Myocyte (in vitro differentiated cells): ENCODE measurements at places on chromosomes 11 and 22. TPM values are rescaled to one million over a fixed set of nuclear protein-coding genes. Genes with fewer than 3 reads are reported as not detected.

GRCh38 chr11:74485868-74486267 lies 7.7 kb downstream of the LIPT2 start:
- DNase-seq, result no peak

GRCh38 chr22:31692186-31692886 lies 30.3 kb upstream of the PISD start:
- DNase-seq, result no peak

- DNase-seq, result no peak
Measured at GRCh38 chr11:2739531-2740274, 39.9 kb upstream of the KCNQ1OT1 start.

DNA sequence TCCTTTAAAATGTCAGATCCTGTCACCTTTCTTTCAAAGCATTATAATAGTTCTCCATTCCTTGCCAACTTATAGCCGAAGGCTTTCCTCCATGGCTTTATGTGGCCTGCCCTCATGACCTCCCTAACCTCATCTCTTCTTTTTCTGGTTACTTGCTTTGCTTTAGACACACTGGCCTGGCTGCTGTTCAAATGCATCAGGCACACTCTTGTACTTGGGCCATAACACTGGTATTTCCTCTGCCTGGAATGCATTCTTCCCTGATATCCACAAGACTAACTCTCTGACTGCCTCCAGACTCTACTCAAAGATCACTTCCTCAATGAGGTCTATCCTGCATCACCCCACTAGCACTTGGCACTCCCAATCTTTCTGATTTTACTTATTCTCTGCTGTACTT lies 710.3 kb downstream of the KCNA4 start:
- DNase-seq, result peak; percentile 75

- no peak for DNase-seq
Measured at GRCh38 chr22:46614025-46614931, 5.9 kb upstream of the GRAMD4 start.

- DNase-seq, result no peak
Measured at GRCh38 chr11:884578-885070, 26.0 kb downstream of the CHID1 start.

The TPH1 gene
- not detected in 2 replicates for total RNA-seq

- DNase-seq, result peak; percentile 35
Measured at GRCh38 chr11:107468596-107468995, 11.0 kb upstream of the CWF19L2 start.

DNA sequence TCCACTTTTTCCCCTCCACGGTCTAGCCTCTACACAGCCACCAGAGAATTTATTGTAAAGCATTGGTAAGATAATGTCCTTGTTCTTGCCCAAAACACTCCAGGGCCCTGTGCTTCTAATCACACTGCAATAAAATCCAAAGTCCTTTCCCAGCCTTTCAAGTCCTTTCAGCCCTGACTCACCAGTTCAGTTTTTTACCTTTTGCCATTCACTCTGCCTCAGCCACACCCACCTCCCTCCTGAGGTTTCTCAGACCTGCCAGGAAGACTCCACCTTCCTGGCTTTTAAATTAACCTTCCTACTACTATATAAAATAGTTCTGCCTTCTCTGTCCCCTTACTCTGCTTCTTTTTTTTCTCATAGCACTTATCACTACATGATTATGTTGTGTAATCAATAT lies 91.0 kb upstream of the ARHGAP32 start:
- DNase-seq, result no peak

DNA sequence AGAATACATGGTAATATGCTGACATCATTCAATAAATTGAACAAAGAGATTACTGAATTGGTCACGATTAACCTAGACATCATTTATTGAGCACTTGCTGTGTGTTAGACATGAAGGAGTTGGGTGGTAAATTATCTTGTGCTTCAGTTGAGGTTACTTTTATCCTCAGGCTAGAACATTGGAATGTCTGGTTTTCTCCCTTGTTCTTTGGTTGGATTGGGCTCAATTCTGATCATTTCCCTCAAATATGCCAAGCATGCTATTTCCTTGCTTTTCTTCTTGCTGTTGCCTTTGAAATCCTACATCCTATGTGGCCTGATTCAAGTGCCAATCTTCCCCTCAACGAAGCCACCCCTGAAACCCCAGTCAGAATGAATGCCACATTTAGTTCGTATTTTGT lies 65.8 kb downstream of the DEUP1 start:
- no peak for DNase-seq

DNA sequence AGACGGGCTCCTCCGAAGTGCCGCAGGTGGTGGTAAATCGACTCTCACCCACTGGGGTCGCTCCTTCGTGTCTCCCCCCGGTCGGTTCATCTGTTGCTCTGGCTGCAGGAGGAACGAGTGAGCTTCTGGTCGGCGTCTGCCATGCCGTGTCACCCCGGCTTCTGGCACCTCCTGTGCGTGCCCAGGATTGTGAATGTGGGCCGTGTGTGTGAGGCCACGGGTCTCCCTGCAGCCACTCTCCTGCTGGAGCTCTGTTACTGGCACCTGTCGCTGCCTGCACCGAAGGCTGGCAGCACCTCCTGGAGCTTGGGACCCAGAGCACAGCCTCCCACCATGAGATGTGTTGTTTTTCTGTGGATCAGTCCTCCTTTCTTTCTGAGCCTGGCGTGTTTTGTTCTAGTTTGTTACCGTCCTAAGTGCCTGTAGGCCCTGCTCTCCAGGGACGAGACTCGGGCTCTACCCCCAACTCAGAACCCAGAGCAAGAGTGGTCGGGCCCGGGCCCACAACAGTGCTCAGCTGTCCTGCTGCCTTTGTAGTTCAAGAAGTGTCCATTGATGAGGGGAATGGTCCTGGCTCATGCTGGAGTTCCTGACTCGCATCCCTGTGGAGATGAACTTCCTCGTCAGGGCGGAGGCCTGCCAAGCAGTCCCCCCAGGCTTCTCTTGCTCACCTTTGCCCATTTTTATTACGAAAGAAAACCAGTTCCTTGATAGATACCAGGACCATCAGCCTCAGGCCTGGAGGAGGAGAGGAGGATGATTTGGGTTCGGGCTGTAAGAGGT lies 66.6 kb downstream of the MED15 start:
- DNase-seq, result no peak

The LRRC75B gene
- 10.0 and 13.2 TPM in 2 replicates for total RNA-seq

GRCh38 chr11:45501392-45502225 lies 163.8 kb downstream of the CHST1 start:
- DNase-seq, result no peak

- peak; percentile 93 for DNase-seq
Measured at GRCh38 chr11:76736773-76737495, 46.2 kb upstream of the TSKU start.

- DNase-seq, result no peak
Measured at GRCh38 chr22:49956914-49957825, 3.4 kb upstream of the PIM3 start.

- no peak for DNase-seq
Measured at GRCh38 chr11:72239849-72240460, 4.0 kb downstream of the PHOX2A start.

- no peak for DNase-seq
Measured at GRCh38 chr22:39475337-39475736, 18.5 kb downstream of the MGAT3 start.
